Panc1 (cell line): ENCODE measurements at places on chromosomes 3 and 15. TPM values are rescaled to one million over a fixed set of nuclear protein-coding genes. Genes with fewer than 3 reads are reported as not detected.
A peak's percentile ranks its signal among the peaks of the same experiment; 100 is the strongest.

Gene SLC35A5
- total RNA-seq = 37.8 TPM

DNA sequence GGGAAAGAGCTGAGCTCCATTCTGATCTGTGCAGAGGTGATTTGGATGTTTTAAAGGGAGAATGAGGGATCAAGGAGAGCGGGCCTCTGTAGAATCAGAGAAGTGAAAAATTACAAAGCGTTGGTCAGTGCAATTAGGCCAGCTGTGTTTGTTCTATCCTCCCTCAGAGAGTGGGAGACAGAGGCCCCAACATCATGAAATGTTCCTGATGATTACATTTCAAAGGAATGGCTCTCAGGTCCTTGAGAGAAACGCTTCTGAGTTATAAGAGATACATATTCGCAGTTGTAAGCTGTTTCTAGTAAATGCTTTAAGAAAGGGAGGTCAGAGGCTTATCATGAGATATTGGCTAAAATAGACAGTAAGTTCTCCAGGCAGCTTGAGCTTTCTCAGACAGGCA, 15.7 kb upstream of the CAND2 start:
- no peaks in the 10 kb centered on the region for H3K4me1 ChIP-seq
- no peaks in the 10 kb centered on the region for H3K27me3 ChIP-seq
- no peaks in the 10 kb centered on the region for H3K36me3 ChIP-seq
- no peak for DNase-seq

DNA sequence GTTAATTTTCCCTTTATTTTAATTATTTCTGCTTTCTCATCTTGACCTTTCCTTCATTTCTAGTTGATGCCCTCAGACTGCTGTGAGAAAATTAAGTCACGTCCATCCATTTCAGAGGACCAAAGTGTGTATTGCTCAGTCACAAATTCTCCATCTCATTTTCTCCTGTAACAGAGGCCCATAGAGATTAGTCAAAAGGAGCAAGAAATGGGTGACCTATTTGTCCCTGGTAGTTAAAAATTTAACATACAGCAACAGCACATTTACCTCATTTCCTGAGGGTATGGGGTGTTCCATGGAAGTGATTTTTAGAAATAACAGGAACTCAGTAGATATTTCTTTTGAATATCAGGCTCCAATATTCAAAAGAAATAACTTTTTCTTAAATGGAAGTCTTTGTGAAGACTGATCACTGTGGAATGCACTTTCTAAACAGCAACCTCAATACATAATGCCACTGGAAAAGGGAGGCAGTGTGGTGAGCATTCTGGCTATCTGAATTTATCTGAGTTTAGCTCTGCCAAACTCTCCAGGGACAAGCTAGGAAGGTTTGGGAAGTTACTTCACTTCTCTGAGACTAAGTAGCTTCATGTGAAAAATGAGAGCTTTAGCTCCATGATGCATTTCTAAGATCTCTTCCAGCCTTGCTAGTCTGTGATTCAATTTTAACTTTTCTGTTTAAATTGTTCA, 808.2 kb downstream of the SQOR start:
- no peak overlapping the region for H3K4me3 ChIP-seq
- no peaks in the 10 kb centered on the region for H3K4me1 ChIP-seq
- no peaks in the 10 kb centered on the region for H3K36me3 ChIP-seq
- H3K27me3 ChIP-seq = no peaks in the 10 kb centered on the region
- no peak overlapping the region for H3K27ac ChIP-seq
- no peak for DNase-seq

DNA sequence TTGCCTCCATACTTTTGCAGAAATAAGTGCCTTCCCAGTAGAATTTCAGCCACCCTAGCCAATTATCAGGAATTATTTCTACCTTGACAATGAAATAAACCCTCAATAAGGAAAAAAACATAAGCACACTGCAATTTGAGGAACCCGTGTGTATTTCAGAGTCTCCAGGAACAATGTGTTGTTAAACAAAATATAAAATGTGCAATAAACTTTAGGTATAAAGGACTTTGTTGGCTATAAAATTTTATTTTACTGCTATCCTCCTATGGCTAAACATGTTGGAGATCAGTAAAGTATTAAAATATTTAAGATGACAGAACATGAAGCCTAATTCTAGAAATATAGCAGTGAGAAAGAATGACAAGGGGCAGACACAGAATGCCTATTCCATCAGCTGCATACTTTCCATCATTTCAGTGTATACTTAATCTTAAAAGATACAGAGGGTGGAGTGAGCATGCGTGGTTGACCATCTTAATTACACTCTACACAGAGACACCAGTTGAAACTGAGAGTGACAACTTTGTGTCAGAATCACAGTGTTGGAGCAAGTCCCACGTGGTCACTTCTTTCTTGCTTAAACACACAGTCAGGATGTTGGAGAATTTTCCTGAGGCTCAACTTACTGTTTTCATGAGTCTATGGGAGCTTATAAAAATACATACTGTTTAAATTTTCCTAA, 79.0 kb upstream of the SUCLG2 start:
- H3K36me3 ChIP-seq = no peaks in the 10 kb centered on the region
- H3K4me3 ChIP-seq = no peak overlapping the region
- DNase-seq = no peak
- no peaks in the 10 kb centered on the region for H3K4me1 ChIP-seq
- H3K27me3 ChIP-seq = no peaks in the 10 kb centered on the region
- H3K27ac ChIP-seq = no peak overlapping the region

GRCh38 chr15:64247906-64248541, 85.2 kb upstream of the PPIB start:
- no peaks in the 10 kb centered on the region for H3K27me3 ChIP-seq
- H3K27ac ChIP-seq = peak overlapping the region; percentile 84
- H3K36me3 ChIP-seq = no peaks in the 10 kb centered on the region
- no peak overlapping the region; the same call in 1 of the 2 replicates for H3K4me3 ChIP-seq
- DNase-seq = peak; percentile 92
- H3K4me1 ChIP-seq = peaks cover 57% of the 10 kb centered on the region

DNA sequence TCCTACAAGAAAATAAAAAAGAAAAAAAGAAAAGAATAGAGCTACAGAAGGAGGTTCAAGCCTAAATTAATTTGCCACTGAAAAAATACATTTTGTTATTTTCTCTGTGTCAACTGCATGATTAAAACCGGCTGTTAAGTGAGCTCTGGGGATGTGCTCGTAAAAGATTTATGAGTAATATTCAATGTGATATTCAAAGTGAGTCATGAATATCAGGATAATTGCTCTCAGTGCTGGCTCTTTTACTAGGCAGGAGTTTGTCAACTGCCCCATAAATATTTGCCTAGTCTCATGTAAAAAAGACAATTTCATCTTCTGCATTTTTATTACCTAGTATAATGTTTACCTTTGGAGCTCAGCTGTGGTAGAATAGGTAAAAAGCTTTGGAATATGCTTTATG, 78.9 kb downstream of the CDIN1 start:
- no peaks in the 10 kb centered on the region; the same call in 1 of the 2 replicates for H3K4me1 ChIP-seq
- H3K27me3 ChIP-seq = no peaks in the 10 kb centered on the region
- no peak overlapping the region for H3K4me3 ChIP-seq
- no peaks in the 10 kb centered on the region for H3K36me3 ChIP-seq

GRCh38 chr3:170808041-170808440, 62.0 kb downstream of the RPL22L1 start:
- H3K36me3 ChIP-seq = no peaks in the 10 kb centered on the region
- no peaks in the 10 kb centered on the region for H3K27me3 ChIP-seq
- no peak overlapping the region for H3K4me3 ChIP-seq
- peaks cover 11% of the 10 kb centered on the region; the same call in 1 of the 2 replicates for H3K4me1 ChIP-seq
- no peak for DNase-seq

DNA sequence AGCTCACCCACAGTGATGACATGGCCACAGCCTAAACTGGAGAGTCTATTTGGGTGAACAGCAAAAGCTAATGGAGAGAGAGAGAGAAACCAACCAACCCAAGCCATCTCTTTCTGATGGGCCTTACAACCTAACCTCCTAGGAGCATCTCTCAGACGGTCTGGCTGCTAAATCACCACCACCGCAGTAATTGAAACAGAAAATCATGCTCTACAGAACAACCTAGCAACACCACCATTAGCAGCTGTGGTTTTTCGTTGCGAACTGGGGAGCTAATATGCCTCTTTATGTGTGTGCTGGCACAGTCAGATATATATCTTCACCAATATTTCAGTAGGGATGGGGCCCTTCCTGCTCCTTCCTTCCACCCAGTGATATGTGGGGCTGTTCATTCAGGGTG, 166.9 kb upstream of the PROK2 start:
- DNase-seq = no peak
- no peaks in the 10 kb centered on the region; the same call in 1 of the 2 replicates for H3K27me3 ChIP-seq
- H3K4me3 ChIP-seq = no peak overlapping the region
- H3K4me1 ChIP-seq = 0 out of 2 replicates have a peak, but pooled peaks cover 3% of the 10 kb centered on the region

Gene ACTRT3
- total RNA-seq = 1.7 TPM

DNA sequence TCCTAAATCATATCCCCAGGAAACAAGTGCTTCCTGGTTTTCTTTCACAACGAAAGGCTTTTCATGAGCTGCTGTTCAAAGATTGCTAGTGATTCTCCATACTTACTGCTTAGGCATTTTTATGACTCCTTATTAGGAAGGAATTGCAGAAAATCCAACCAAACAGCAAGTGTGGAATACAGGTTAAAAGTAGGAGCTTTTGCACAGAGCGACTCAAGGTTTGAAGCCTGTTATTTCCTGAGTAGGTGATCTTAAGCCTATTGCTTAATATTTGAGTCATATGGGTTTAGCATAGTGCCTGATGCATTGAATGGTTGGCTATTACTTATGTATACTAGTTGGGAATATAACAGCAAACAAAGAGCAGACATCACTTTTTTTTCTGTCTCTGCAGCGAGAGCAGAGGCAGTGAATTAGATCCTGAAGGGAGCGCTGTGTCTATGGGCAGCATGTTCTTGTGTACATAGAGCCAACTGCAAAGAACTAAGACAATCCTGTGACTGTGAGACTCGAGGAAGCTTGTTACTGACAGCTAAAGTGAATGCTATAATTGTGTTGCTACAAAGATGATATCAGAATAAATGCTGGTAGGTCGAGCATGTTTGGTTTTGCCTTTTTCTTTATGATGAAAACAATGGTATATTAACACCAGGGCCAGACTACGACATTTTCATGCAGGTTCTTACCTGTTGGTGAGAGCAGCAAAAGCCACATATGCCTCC, 6.3 kb downstream of the TM4SF1 start:
- H3K27ac ChIP-seq = peak overlapping the region; percentile 100
- H3K27me3 ChIP-seq = no peaks in the 10 kb centered on the region
- H3K36me3 ChIP-seq = peaks cover 67% of the 10 kb centered on the region
- H3K4me3 ChIP-seq = peak overlapping the region; percentile 49
- H3K4me1 ChIP-seq = peaks cover 85% of the 10 kb centered on the region
- peak; percentile 58 for DNase-seq

- DNase-seq = no peak
- no peak overlapping the region for H3K4me3 ChIP-seq
- H3K27me3 ChIP-seq = no peaks in the 10 kb centered on the region
- no peaks in the 10 kb centered on the region for H3K4me1 ChIP-seq
- H3K27ac ChIP-seq = no peak overlapping the region
Measured at GRCh38 chr3:78825858-78826215, 942.0 kb downstream of the ROBO1 start.

- peaks cover 78% of the 10 kb centered on the region for H3K4me1 ChIP-seq
- H3K36me3 ChIP-seq = 0 out of 2 replicates have a peak, but pooled peaks cover 2% of the 10 kb centered on the region
- DNase-seq = no peak
- H3K27ac ChIP-seq = peak overlapping the region; percentile 92
Measured at GRCh38 chr3:172148241-172148640, 108.9 kb downstream of the FNDC3B start.

DNA sequence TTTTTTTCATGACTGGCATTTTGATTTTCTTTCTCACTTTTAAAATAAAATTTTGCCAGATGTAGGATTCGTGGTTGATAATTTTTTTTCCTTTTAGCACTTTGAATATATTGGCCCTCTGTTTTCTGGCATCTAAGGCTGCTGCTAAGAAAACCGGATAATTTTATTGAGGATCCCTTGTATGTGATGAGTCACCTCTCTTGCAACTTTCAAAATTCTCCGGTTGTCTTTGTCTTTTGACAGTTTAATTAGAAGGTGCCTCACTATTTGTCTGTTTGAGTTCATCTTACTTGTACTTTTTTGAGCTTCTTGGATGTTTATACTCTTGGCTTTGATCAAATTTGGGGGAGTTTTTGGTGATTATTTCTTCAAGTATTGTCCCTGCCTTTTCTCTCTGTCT, 349.7 kb downstream of the LPP start:
- no peaks in the 10 kb centered on the region for H3K27me3 ChIP-seq
- H3K27ac ChIP-seq = no peak overlapping the region
- no peak for DNase-seq
- no peaks in the 10 kb centered on the region for H3K36me3 ChIP-seq
- no peak overlapping the region for H3K4me3 ChIP-seq

DNA sequence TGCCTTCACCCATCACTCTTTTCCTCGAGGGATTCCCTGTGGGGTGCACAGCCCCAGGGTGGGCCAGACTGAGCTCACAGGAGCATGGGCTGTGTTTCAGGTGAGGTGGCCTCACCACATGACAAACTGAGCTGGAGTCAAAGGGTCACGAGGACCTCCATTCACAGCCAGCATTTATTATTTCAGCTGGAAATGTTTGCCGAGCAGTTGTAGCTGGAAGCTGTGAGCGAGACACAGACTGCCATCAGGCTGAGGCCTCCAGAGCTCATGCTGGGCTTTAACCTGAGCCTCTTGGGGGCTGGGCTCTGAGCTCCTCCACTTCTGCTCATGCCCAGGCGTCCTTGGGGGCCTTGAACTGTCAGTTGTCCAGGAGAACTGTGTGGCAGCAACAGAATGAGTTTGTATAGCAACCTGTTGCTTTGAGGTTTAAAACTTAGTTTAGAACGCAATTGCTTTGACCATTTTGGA, 57.5 kb downstream of the FLNB start:
- peaks cover 76% of the 10 kb centered on the region for H3K4me1 ChIP-seq
- no peaks in the 10 kb centered on the region for H3K36me3 ChIP-seq
- peak overlapping the region; percentile 82 for H3K27ac ChIP-seq
- no peak for DNase-seq
- H3K4me3 ChIP-seq = peak overlapping the region; percentile 6; the same call in 1 of the 2 replicates
- H3K27me3 ChIP-seq = no peaks in the 10 kb centered on the region

DNA sequence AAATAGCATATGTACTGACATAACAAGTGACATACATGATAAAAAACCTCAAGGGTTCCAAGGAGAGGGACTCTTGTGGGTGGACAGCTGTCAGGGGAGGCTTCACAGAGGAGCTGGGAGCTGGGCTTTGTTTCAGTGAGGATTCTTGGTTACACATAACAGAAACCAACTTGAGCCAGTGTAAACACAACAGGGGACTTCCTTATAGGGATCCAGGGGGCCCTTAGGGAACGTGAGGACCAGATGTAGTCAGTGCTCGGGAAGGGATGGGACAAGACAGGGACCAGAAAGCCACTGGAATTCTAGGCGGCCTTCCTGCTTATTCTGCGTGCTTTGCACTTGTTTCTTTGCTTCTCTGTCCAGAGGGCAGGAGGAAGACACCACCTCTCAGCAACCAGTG, 34.9 kb downstream of the SNAPC5 start:
- H3K4me3 ChIP-seq = no peak overlapping the region
- DNase-seq = no peak
- no peaks in the 10 kb centered on the region for H3K36me3 ChIP-seq
- H3K27me3 ChIP-seq = no peaks in the 10 kb centered on the region
